ENCODE measurements at places on chromosomes 1 and 21.
A peak's percentile ranks its signal among the peaks of the same experiment; 100 is the strongest.

- peak overlapping the region; percentile 96 for H3K4me3 ChIP-seq
- H3K4me1 ChIP-seq: peaks cover 2% of the 10 kb centered on the region
- H3K27ac ChIP-seq: no peak overlapping the region
- H3K27me3 ChIP-seq: no peaks in the 10 kb centered on the region
These were observed 1.9 kb downstream of the DDAH1 start for GRCh38 chr1:85462931-85463649.

GRCh38 chr1:86739648-86740509 lies 35.5 kb downstream of the SH3GLB1 start:
- H3K27me3 ChIP-seq: no peaks in the 10 kb centered on the region
- DNase-seq: no peak
- H3K4me3 ChIP-seq: no peak overlapping the region
- H3K27ac ChIP-seq: no peak overlapping the region
- H3K4me1 ChIP-seq: no peaks in the 10 kb centered on the region

GRCh38 chr1:234720709-234721441 lies 110.9 kb upstream of the IRF2BP2 start:
- H3K4me1 ChIP-seq: peaks cover 34% of the 10 kb centered on the region
- H3K27ac ChIP-seq: no peak overlapping the region
- H3K36me3 ChIP-seq: no peaks in the 10 kb centered on the region
- DNase-seq: no peak

GRCh38 chr1:84686223-84686622 lies 4.0 kb downstream of the SSX2IP start:
- no peak overlapping the region for H3K27ac ChIP-seq
- H3K36me3 ChIP-seq: peaks cover 6% of the 10 kb centered on the region
- H3K4me3 ChIP-seq: no peak overlapping the region
- H3K4me1 ChIP-seq: peaks cover 1% of the 10 kb centered on the region

DNA sequence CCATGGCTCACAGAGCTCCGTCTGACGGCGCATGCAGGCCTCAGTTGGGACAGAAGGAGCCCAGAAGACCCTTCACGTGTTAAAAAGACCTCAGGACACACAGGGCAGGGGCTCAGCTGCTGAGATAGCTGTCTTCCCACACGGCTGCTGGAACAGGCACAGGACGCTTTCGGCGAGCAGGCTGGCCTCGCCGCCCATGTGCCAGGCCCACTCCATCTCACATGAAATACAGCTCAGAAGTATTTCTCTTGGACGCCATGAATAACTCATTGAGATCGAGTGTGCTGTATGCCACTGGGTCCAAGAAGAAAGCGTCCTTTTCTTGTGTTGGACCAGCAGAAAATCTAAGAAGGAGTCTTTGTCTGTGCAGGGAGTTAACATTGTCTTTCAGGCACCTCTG lies 69.6 kb downstream of the SIM2 start:
- H3K4me1 ChIP-seq: peaks cover 11% of the 10 kb centered on the region
- DNase-seq: no peak
- H3K27ac ChIP-seq: no peak overlapping the region
- no peaks in the 10 kb centered on the region for H3K36me3 ChIP-seq
- no peaks in the 10 kb centered on the region for H3K27me3 ChIP-seq
- H3K4me3 ChIP-seq: no peak overlapping the region

GRCh38 chr1:156657741-156658319 lies 15.9 kb downstream of the BCAN start:
- H3K27ac ChIP-seq: no peak overlapping the region
- DNase-seq: no peak
- peaks cover 38% of the 10 kb centered on the region for H3K4me1 ChIP-seq
- H3K27me3 ChIP-seq: peaks cover 44% of the 10 kb centered on the region

DNA sequence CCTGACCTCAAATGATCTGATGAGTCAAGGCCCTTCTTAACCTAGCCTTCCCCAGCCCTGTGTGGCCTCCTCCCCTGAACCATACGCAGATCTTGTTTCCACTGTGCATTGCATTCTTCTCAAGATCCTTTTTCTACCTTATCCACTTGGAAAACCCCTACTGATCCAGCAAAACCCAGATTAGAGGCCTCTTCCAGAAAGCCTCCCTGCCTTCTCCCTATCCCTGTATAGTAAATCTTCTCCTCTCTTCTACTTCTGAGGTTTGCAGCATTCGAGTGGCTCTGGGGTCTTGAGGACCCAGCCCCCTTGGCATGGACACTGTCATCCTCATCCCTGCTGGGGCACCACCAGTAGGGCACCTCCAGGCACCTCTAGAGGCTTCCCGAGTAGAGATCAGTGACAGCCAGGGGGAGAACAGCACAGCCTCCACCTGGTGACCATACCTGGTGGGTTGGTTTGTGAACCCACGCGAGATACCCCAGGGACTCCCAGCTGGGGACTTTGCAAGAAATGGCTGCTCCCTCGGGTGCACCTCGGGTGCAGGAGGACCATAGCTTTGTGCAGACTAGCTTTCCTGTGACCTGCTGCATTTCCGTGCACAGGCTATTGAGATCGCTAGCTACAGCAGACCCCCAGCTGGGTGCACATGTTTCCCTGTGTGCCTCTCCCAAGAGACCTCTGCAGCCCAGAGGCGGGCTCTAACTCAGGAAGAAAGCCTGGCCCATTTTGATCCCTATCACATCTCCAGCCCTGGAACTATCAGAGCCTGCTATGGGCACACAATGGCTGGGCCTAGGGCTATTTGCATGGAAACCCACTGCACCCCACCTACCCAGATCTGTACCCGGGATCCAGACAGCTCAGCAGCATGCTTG lies 34.2 kb downstream of the MATN1 start:
- DNase-seq: no peak
- no peaks in the 10 kb centered on the region for H3K36me3 ChIP-seq
- peaks cover 5% of the 10 kb centered on the region for H3K4me1 ChIP-seq
- H3K4me3 ChIP-seq: no peak overlapping the region

GRCh38 chr1:6794164-6794563 lies 8.9 kb downstream of the CAMTA1 start:
- no peaks in the 10 kb centered on the region for H3K4me1 ChIP-seq
- peaks cover 26% of the 10 kb centered on the region for H3K36me3 ChIP-seq
- no peak overlapping the region for H3K4me3 ChIP-seq
- H3K27ac ChIP-seq: no peak overlapping the region

DNA sequence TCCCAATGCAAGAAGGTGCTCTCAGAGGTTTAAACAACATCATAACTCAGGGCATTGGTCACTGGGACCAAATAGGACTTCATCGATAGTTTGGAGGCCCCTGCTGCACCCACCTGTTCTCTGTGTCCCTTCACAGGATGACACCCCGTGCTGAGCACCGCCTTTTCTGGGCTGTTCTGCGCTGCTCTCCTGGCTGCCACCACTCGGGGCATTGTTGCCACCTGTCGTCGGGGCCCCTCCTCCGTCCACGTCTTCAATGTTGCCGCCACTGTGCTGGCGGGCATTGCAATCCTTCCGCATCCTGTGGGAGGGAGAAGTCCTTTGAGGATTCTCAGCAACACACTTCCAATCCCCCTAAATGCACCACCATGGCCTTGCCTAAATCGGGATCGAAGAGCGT lies 47.7 kb downstream of the NTPCR start:
- H3K27me3 ChIP-seq: no peaks in the 10 kb centered on the region
- H3K4me1 ChIP-seq: no peaks in the 10 kb centered on the region
- H3K4me3 ChIP-seq: no peak overlapping the region
- H3K36me3 ChIP-seq: peaks cover 25% of the 10 kb centered on the region

GRCh38 chr21:38148046-38148445 lies 108.7 kb upstream of the KCNJ15 start:
- no peaks in the 10 kb centered on the region for H3K4me1 ChIP-seq
- H3K27ac ChIP-seq: no peak overlapping the region
- no peak overlapping the region for H3K4me3 ChIP-seq

DNA sequence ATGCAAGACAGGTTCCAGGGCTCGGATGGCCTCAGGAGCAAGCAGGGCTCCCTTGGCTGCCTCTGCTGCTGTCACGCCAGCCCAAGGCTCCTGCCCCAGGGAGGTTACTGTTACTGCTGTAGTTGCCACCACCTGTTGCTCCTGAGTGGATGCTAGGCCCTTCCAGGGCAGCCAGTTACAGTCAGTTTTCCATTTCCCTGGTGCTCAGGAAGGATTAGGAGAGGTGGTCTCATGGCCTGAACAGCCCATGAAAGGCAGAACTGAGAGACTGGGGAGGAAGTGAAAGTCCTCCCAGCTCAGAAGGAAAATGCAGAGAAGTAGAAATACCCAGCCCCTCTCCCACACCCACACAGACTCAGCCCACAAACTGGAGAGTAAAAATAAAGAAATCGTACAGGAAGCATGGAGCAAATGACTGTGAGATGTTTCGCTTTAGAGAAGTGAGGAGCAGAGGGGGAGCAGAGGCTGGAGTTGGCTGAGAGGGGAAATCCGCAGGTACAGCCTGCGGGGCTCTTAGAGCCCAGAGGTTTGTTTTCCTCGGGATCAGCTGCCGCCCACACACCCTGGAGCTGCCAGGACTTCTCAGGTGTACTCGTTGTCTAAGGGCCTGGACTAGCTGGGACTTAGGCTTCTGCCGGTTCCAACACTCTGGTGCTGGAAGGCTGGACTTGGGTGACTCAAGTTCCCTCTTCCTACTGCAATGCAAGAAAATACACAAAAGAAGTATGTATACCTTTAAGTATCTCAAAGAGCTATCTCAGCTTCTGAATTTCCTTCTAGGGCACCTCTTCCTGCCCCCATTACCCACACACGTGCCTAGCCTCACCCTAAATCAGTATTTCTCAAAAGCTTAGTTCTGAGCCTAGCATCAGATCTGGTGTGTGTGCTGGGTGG lies 2.3 kb downstream of the IL6R start:
- H3K4me3 ChIP-seq: no peak overlapping the region
- no peak for DNase-seq
- peaks cover 8% of the 10 kb centered on the region for H3K4me1 ChIP-seq
- no peaks in the 10 kb centered on the region for H3K36me3 ChIP-seq
- no peak overlapping the region for H3K27ac ChIP-seq

DNA sequence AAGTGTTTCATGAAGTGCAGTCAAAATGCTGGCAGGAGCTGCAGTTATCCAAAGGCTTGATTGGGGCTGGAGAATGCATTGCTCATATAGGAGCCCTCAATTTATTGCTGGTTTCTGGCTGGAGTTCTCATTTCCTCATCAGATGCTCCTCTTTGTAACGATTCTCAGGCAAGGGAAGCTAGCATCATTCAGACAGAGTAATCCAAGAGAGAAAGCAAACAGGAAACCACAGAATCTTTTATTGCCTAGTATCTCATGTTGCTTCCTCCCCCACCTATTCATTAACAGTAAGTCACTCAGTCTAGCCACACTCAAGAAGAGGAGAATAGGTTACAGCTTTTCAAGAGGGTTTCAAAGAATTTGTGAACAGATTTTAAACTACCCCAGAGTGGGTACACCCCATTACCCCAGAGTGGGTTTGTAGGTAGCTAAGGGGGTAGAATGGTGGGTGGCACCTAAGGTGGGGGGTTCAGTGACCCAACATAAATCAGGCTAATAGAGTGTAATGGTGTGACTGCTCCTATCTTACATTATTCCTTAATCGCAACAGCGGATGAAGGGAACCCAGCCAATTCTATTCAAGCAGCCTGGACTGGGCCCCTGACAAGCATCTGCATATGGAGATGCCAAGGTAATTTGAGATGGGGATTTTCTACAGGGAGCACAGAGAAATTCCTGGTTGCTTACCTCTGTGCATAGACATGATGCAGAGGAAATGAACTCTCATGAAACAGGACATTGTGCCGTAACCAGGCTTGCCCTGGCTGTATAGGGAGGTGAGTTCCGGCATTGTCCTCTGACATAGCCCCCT lies 67.1 kb downstream of the KCNJ15 start:
- no peak overlapping the region for H3K4me3 ChIP-seq
- H3K4me1 ChIP-seq: no peaks in the 10 kb centered on the region
- no peaks in the 10 kb centered on the region for H3K27me3 ChIP-seq
- DNase-seq: no peak

- no peak within 1 kb of the TSS for H3K4me3 ChIP-seq
- no peaks in the 10 kb centered on the region for H3K27me3 ChIP-seq
- peaks cover 2% of the 10 kb centered on the region for H3K36me3 ChIP-seq
- H3K27ac ChIP-seq: no peak within 1 kb of the TSS
- peaks cover 11% of the 10 kb centered on the region for H3K4me1 ChIP-seq
- no peak for DNase-seq
These were observed at the start of gene PTAFR for GRCh38 chr1:28176492-28177470. Gene PTAFR (minus strand): TSS chr1:28176690. CDS start chr1:28151021, 25,669 bp downstream.

DNA sequence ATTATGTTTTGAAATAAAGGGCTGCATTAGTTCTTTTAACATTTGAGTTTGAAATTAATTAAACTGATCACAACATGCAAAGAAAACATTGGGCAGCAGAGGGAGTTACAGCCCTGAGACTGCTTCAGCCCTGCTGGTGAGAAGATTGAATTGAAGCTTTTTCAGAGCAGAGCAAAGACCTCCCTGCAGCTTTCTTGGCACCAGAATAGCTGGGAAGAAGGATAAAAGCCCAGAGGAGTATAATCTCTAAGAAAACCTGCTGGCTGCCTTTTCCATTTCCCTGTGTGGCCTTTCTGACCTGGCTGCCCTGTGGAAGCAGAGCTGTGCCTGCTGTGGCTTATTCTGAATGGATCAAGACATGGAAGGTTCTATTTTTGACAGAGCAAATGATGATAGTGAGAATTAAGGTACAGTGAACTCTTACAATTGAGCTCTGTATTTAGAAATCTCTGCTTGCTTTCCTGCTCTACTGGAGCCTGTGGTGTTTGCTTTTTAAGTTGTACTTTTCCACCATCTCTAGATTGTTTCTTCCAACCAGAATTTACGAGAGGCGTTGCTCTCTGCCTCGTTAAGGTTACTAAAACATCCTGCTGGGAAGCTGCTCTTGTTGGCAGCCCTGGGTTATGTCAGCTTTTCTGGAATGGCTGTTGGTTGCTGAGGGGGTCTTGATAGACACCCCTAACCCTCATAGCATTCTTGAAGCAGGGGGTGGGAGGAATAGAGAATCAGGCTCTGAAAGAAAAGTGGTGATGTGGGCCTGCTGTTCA lies 9.9 kb downstream of the SNRPE start:
- peaks cover 19% of the 10 kb centered on the region for H3K36me3 ChIP-seq
- no peaks in the 10 kb centered on the region for H3K27me3 ChIP-seq
- no peak overlapping the region for H3K27ac ChIP-seq
- DNase-seq: peak; percentile 64
- H3K4me3 ChIP-seq: no peak overlapping the region

- no peaks in the 10 kb centered on the region for H3K36me3 ChIP-seq
- no peak for DNase-seq
- H3K27ac ChIP-seq: no peak overlapping the region
- H3K27me3 ChIP-seq: no peaks in the 10 kb centered on the region
These were observed 68.0 kb upstream of the BACH1 start for GRCh38 chr21:29230551-29231261.

DNA sequence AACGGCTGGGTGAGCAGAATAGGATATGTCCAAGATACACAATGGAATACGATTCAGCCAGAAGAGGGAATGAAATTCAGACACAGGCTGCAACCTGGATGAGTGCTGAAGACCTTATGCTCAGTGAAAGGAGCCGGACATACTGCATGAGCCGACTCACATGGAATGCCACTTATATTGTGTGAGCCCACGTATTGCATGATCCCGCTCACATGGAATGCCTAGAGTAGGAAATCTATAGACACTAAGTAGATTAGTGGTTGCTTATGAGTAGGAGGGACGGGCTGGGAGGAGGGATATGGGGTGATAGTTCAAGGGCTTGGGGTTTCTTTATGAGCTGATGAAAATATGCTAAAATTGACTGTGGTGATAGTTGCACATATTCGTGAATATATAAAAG lies 26.8 kb downstream of the TMPRSS2 start:
- no peaks in the 10 kb centered on the region for H3K4me1 ChIP-seq
- DNase-seq: no peak
- no peak overlapping the region for H3K27ac ChIP-seq
- H3K36me3 ChIP-seq: no peaks in the 10 kb centered on the region
- H3K27me3 ChIP-seq: peaks cover 3% of the 10 kb centered on the region
- H3K4me3 ChIP-seq: no peak overlapping the region
